ENCODE measurements at places on chromosomes 5 and 9. TPM values are rescaled to one million over a fixed set of nuclear protein-coding genes. Genes with fewer than 3 reads are reported as not detected.
A peak's percentile ranks its signal among the peaks of the same experiment; 100 is the strongest.

The PCDHB9 gene
- 7.4 TPM for total RNA-seq

The HEMGN gene
- total RNA-seq, result not detected

The PAPPA gene
- 0.80 TPM for total RNA-seq

The PARP8 gene
- total RNA-seq, result 18.2 TPM

The ABHD17B gene
- total RNA-seq, result 19.6 TPM

- H3K27me3 ChIP-seq, result no peaks in the 10 kb centered on the region
- peaks cover 28% of the 10 kb centered on the region for H3K4me1 ChIP-seq
- H3K27ac ChIP-seq, result no peak overlapping the region
- no peaks in the 10 kb centered on the region for H3K36me3 ChIP-seq
- no peak overlapping the region for H3K4me3 ChIP-seq
These were observed 12.0 kb upstream of the NRARP start for GRCh38 chr9:137313956-137314560.

DNA sequence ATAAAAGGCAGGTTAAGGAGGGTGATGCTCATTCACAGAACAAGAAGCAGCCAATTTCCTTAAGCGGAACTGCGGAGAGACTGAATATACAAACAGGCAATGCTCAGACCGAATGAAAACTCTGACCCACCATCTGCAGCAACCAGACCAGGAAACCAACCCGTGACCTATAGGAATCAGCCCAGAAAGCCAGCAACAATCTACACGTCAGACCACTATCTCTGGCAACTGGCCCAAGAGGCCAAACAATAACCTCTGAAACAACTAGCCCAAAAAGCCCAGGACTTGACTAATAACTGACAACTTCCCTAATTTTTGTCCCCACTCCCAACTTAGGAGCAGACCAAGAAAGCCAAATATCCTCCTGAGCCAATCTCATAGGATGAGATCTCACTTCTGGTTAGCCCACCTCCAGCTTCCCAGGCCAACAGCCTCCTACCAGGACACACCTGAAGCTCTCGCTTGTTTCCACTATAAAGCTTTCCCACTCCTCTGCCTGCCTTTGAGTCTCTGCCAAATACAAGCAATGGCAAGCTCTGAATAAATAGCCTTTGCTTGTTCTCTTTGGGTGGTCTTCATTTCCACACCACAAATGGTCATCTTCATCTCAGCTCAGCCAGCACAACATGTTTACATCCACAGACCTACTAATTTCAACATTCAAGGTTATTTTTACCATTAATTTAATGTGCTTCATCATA is 168.5 kb downstream of the HSD17B3 start:
- peaks cover 3% of the 10 kb centered on the region for H3K4me1 ChIP-seq
- no peak for DNase-seq
- no peaks in the 10 kb centered on the region for H3K27me3 ChIP-seq

- no peaks in the 10 kb centered on the region for H3K36me3 ChIP-seq
- no peaks in the 10 kb centered on the region for H3K27me3 ChIP-seq
- DNase-seq, result no peak
- no peak overlapping the region for H3K4me3 ChIP-seq
- no peaks in the 10 kb centered on the region for H3K4me1 ChIP-seq
These were observed 117.6 kb downstream of the FAM170A start for GRCh38 chr5:119746984-119747383.

- H3K4me3 ChIP-seq, result no peak overlapping the region
- no peak overlapping the region for H3K27ac ChIP-seq
- H3K36me3 ChIP-seq, result no peaks in the 10 kb centered on the region
- no peaks in the 10 kb centered on the region for H3K4me1 ChIP-seq
- H3K27me3 ChIP-seq, result no peaks in the 10 kb centered on the region
These were observed 7.5 kb upstream of the TTC1 start for GRCh38 chr5:160001457-160001856.

DNA sequence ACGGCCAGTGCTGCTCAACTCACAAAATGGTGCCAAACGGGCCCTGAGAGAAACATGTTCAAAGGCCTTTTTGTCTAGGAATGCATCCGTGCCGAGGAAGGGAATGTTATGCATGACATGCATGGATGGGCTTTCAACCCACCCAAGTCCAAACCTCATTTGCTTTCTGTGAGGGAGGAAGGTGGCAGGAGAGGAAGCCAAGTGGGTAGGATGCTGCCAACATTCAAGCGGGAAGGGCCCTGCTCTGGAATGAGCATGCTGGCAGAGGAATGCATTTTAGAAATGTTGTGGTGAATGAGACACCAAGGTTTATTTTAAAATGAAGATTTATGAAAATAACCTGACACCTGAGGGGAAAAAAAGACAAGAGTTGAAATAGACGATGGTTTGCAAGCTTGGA is 479.1 kb downstream of the CCDC171 start:
- no peaks in the 10 kb centered on the region for H3K36me3 ChIP-seq
- no peaks in the 10 kb centered on the region for H3K27me3 ChIP-seq
- no peak for DNase-seq
- no peak overlapping the region for H3K4me3 ChIP-seq
- no peaks in the 10 kb centered on the region for H3K4me1 ChIP-seq

- H3K4me3 ChIP-seq, result no peak overlapping the region
- DNase-seq, result peak; percentile 28
- no peaks in the 10 kb centered on the region for H3K4me1 ChIP-seq
- no peaks in the 10 kb centered on the region for H3K36me3 ChIP-seq
- no peaks in the 10 kb centered on the region for H3K27me3 ChIP-seq
These were observed 186.9 kb upstream of the GNA14 start for GRCh38 chr9:77834898-77835488.

- no peak overlapping the region for H3K27ac ChIP-seq
- peaks cover 4% of the 10 kb centered on the region for H3K4me1 ChIP-seq
- no peak for DNase-seq
- H3K4me3 ChIP-seq, result no peak overlapping the region
- peaks cover 4% of the 10 kb centered on the region for H3K27me3 ChIP-seq
These were observed 14.3 kb upstream of the ZBTB43 start for GRCh38 chr9:126790561-126790960.

- H3K27me3 ChIP-seq, result no peaks in the 10 kb centered on the region
- H3K4me3 ChIP-seq, result peak within 1 kb of the TSS; percentile 79
- H3K27ac ChIP-seq, result peak within 1 kb of the TSS; percentile 83
- H3K36me3 ChIP-seq, result no peaks in the 10 kb centered on the region
- peak; percentile 83 for DNase-seq
- peaks cover 28% of the 10 kb centered on the region for H3K4me1 ChIP-seq
These were observed at the start of gene TJP2 for GRCh38 chr9:69173891-69174615. Gene TJP2, plus strand, starts transcription at chr9:69174277. Its CDS starts 96 bp downstream, at chr9:69174373.

GRCh38 chr9:23830929-23831730 is 5.1 kb upstream of the ELAVL2 start:
- no peak overlapping the region for H3K27ac ChIP-seq
- peaks cover 9% of the 10 kb centered on the region for H3K4me1 ChIP-seq
- DNase-seq, result no peak
